ENCODE measurements at places on chromosomes 4 and X. TPM values are rescaled to one million over a fixed set of nuclear protein-coding genes. Genes with fewer than 3 reads are reported as not detected.

The PITX2 gene
- total RNA-seq, result 0.13 TPM

The ATP2B3 gene
- total RNA-seq, result not detected

The F11 gene
- not detected for total RNA-seq

The FAAH2 gene
- 6.0 TPM for total RNA-seq

The GNRHR gene
- total RNA-seq, result not detected

The FAM47A gene
- total RNA-seq, result not detected

The KCND1 gene
- 4.9 TPM for total RNA-seq

The CD40LG gene
- total RNA-seq, result 139 TPM

The RBM47 gene
- total RNA-seq, result 2.1 TPM

DNA sequence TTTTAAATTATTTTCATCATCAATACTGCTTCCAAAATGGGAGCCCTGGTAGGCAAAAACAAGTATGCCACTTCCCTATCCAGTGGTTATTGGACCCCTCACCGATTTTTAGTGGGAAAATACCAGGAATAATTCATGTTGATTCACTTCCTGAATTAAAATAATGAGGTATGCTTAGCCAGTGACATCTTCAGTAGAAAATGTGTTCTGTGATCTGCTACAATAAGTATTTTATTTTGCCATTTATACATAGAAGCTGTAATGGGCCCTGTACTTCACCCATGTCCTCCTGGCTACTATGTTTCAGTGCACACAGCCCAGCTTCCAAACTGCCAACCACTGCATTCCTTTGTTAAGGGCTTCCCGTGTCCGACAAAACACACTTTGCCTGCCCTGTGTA, 41.0 kb upstream of the KLHL34 start:
- DNase-seq, result no peak

DNA sequence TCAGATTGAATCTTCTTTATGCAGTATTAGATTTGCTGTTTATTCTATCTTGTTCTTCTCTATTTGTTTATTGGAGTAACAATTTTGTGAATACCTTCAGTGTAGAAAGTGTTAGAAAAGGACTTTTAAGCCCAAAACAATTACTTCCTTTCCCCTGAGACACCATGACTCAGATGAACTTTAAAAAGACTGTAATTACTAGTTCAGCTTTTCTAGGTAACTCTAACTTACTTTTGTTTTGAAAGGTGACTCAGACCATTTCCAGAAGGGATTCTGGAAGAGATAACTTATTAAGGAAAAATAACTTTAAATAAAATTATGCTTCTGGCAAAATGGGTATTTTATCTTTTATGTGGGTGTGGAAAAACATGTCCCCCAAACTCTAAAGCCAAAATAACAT, 561.5 kb upstream of the PCDH10 start:
- DNase-seq, result no peak

DNA sequence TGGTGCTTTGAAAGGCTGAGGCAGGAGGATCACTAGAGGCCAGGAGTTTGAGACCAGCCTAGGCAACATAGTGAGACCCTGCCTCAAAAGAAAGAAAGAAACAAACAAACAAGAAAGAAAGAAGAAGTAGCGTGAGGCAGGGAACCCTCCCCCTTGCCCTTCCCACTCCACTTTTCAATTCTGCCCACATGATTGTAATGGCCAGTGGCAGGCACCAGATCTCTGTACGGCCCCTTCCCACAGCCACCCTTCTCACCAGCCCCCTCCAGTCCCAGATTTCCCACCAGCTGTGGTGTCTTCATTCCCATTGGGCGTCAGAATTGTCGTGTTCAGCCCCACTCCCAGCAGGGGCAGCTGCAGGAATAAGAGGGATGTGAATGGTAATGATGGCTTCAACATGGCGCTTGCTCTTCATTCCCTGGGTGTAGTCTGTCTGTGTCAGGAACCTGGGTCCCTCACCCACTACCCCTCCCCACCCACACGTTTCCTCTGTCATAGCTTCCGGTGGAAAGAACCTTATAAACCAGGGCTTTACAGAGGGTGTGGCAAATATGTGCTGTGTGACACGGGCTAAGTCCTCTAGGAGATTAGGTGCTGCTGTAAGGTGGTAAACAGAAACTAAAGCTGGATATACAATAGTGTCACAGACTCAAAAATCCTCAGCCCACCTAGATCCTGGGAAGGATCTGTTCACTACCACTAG, at the start of gene IL2RG:
Gene IL2RG (minus strand): TSS at position 437 of the 703 bp plus-strand sequence. CDS start 38 bp downstream, at position 399.
- peak; percentile 83 for DNase-seq

DNA sequence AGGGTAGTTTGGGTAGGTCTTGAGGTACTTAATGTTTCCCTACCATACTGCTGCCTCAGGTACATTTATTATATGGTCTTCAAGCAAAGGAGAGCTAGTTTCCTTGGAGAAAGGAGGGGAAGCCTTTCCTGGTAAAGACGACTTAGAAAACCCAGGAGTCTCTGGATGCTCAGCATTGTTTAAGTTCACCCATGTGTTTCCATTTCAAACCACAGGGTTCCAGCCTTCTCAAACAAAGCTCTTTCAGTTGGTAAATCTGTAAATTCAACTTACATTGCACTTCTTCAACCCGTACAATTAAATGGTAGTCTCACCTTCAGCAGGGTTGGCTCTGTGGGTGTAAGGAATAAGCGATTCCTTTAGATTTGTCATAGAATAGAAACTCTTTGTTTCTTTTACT, 111.9 kb upstream of the UNC5C start:
- no peak for DNase-seq

- DNase-seq, result peak; percentile 23
Observed at GRCh38 chr4:139666735-139667281, 1.2 kb downstream of the MGST2 start.

DNA sequence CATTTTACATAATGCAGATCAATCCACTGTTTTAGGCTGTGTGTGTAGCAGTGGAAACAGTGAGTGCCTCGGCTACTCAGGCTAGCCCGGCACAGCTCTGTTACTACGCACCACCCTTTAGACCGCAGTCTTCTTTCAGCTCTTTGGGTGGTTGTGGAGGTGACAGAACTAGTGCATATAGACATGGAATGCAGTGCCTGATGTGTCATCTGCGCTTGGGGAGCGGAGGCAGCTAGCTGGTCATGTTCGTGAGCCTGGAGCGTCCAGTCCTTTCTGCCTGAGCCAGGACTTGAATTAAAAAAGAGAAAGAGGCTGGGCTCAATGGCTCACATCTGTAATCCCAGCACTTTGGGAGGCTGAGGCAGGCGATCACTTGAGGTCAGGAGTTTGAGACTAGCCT, 4.8 kb downstream of the TBC1D14 start:
- DNase-seq, result no peak

DNA sequence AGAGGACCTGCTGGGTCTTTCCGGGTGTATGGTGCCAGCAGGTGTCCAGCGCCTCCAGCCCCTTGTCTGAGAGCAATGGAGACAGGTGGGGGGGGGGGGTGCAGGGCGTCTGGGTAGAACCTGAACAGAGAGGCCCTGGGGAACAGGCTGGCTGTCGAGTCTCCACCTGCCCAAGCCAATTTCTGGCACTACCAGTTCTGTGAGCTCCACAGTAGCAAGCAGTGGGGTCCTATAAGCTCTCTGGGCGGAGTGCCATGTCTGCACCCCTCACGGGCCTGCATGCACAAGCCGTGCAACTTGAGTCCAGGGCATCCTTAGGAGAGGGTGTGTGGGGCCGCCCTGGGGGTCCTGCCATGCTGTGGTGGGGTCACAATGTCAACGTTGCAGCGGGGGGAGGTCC, 10.1 kb upstream of the FGFR3 start:
- DNase-seq, result no peak

- no peak for DNase-seq
Observed at GRCh38 chrX:149699761-149700160, 12.1 kb upstream of the MAGEA11 start.

DNA sequence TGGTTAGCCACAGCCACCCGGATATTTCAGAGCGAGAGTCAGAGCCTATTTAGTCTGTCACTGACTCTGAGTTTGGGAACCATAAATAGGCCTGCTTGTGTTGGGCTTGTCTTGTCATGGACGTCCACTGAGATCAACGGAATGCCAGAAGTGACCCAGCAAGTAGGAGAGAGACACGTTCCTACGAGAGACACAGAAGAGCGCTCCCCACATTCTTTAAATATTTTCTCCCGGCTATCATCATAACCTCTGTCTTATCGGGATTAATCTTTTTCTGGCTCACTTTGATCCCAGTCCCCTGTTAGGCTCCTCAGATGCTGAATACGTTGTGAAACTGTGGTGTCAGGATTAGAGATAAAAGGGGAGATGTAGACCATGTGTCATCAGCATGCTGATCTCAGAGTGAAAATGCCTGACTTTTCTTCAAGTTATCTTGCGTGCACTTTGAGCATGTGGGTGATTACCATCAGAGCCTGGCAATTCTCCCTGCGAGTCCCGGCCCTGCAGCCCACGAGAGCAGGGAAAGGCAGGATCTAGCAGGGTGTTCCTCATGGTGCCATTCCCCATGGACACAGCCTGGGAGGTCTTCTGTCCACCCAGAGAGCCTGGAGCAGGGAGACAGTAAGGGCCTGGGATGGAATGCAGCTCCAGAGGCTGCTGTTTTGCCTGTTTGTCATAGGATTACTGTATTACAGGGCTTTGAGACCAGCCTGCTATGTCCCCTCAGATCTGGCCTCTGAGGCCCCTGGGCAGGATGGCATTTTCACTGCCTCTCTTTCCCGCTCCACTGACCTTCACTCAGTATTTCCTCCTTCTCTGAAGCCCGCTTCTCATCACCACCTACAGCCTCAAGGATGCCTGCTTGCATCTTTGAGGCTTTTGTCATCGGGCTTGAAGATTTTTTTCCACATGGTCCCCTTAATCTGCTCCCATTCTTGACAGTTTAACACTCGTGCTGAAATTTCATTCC, 2.8 kb upstream of the TENM3 start:
- DNase-seq, result no peak

DNA sequence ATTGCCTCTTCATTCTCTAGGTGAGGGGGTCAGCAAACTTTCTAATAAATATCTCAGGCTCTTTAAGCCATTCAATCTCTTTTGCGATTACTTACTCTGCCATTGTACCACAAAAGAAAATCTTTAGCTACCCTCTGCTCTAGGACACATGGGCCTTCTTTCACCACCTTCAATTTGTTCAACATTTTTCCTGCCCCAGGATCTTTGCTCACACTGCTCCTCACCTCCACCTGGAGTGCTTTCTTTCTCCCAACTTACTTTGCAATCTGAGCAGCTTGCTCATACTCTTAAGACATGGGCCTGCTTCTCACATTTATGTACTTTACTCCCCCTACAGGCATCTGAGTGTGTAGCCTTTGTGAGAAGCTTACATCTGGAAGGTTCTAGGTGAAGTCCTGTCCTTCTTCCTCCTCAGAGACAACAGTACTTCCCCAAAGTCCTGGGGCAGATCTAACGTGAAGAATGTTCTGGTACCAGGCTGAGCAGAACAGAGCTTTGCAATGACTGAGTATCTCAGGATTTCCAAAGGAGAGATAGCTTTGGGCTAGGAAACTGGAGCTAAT, 55.0 kb upstream of the PRDM5 start:
- DNase-seq, result no peak

- DNase-seq, result no peak
Observed at GRCh38 chr4:119310826-119311225, 11.1 kb downstream of the FABP2 start.

DNA sequence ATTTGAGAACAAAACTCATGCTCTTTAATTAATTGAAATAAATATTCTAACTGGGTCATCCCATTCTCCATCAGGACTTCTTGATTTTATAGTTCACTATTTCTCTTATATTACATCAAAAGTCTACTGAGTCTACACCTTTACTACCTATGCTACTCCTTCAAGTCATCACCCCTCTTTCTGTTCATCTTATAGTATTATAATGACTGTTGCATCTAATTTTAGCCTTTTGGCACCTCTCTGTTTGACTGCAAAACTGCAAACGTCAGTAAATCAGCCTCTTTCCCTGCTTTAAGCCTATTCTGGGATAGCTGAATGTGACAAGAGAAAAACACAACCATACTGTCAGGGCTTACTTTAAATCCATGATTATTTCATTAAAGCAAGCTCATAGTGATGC, 639.1 kb downstream of the GABRG1 start:
- no peak for DNase-seq

- DNase-seq, result peak; percentile 20
Observed at GRCh38 chr4:118265312-118266144, 87.3 kb downstream of the PRSS12 start.

GRCh38 chr4:33914386-33914785, 2329.9 kb downstream of the ARAP2 start:
- no peak for DNase-seq

DNA sequence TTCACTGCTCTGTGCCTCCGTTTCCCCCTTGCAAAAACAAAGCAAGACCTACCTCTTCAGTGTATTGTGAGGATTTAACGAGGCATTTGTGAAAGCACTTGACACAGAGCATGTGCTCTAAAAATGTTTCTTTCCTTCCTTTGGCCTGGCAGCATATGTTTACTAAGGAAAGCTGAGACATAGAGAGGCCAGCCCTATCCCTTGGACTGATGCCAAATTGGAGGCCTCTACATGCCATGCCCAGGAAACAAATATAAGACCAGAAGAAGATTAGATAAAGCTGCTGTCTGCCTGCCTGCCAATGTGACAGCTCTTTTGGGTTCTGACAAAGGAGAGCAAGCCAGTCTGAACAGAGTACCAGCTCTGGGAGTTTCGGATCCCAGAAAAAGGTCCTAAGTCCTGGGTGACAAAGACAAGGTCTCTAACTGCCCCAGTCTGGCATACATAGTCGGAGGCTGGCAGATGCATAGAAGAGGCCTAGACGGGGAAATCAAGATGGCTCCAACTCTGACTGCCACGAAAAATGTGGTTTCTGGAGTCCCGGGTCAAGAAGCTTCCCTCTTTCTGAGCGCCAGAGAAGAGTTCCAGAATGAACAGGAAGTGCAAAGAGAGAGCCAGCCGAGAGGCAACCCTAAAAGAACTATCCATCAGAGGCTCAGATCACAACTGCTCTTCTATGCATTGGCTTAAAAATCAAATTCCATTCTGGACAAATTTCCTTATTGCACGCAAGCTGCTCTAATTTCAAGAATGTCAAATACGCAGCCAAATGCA, 25.8 kb downstream of the OTUD6A start:
- no peak for DNase-seq

Data from activated CD4-positive, alpha-beta memory T cell treated with anti-CD3 and anti-CD28 coated beads, Interleukin-2, amount 10 ng/mL, durations not matched to agents 7 days and 5 days (primary cell).